ENCODE measurements at places on chromosomes 3 and 15. TPM values are rescaled to one million over a fixed set of nuclear protein-coding genes. Genes with fewer than 3 reads are reported as not detected.

DNA sequence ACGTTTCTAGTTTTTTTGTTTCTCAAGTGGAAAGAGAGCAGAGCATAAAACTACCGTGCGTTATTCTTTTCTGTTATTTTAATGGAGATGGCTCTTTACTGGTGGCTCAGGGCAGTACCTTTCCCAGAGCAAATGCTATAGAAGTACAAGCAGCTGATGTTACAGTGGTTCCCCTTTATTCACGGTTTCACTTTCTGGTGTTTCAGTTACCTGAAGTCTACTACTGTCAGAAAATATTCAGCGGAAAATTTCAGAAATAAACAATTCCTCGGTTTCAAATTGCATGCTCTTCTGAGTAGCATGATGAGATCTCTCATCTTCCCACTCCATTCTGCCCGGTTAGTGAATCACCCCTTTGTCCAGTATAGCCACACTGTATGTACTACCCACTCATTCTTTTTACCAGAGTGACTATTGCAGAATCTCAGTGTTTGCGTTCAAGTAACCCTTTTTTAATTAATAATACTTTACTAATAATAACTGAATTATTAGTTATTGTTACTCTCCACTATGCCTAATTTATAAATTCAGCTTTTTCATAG, 597.5 kb upstream of the ROBO2 start:
- no peak for DNase-seq

NUP210 gene
- 8.9 TPM for total RNA-seq

ERICH6 gene
- total RNA-seq, result not detected

GRCh38 chr3:13491206-13491974, 11.3 kb downstream of the HDAC11 start:
- DNase-seq, result no peak

DNA sequence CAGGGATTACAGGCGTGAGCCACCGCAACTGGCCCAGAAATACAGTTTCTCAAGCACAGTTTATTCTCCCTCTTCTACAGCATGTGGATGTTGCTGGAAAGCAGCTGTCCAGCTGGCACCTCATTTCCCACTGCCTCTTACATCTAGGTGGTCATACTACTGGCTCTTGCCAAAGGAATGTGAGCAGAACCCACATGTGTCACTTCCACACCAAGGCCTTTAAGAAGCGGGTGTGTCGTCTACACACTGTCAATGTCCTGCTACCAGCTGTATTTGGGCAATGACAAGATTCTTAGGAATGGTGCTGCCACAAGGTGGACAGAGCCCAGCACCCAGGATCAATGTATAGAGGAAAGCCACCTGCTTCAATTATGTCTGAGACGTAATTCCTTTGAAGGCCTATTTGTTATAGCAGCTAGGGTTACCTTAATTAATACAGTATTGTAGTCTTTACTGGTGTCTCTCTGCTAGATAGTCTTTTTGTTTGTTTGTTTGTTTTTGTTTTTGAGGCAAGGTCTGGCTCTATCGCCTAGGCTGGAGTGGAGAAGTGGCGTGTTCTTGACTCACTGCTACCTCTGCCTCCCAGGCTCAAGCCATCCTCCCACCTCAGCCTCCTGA, 15.1 kb upstream of the RAB7A start:
- no peak for DNase-seq

ZKSCAN7 gene
- total RNA-seq, result 2.1 TPM

DNA sequence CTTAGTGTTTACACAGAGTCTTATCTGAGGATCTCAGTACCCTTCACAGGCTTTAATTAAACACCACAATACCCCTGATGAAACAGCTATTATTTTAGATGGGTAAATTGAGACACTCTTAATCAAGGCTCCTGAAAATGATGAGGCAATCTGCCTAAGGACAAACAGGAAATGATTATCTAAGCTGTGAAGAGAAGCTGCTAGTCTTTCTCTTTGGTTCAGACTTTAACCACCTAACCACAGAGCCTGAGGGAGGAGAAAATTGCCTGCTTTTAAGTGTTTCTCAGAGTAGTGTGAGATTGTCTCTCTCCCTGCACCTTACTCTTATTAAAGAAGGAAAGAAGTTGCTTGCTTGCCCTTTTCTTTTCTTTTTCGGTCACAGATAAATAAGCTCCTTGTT, 364.3 kb upstream of the ADAMTS9 start:
- DNase-seq, result no peak

GOLGA8J gene
- total RNA-seq, result not detected

DAPK2 gene
- 1.5 TPM for total RNA-seq

GRCh38 chr3:174951034-174951433, 91.9 kb downstream of the NAALADL2 start:
- DNase-seq, result peak; percentile 21

PDE8A gene
- 3.7 TPM for total RNA-seq

DNA sequence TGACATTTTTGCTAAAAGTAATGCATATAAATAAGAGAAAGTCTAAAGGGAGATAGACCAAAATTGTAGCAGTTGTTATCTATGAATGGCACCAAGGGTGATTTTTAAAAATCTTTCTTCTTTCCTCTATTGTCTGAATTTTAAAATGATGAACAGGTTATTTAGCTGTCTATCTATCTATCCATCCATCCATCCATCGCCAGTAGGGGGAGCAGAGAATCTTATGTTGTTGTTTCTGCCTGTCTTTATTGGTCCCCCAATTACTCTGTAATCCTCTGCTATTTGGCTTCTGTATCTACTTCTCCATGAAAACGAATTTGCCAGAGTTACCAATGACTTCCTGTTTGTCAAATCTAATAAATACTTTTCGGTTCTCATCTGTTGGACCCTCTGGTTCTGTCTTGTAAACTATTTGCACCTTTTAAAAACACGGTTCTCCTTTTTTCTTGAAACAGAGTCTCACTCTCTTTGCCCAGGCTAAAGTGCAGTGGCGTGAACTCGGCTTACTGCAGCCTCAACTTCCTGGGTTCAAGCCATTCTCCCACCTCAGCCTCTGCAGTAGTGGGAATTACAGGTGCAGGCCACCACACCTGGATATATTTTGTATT, 86.0 kb downstream of the ECT2 start:
- peak; percentile 63 for DNase-seq

DNA sequence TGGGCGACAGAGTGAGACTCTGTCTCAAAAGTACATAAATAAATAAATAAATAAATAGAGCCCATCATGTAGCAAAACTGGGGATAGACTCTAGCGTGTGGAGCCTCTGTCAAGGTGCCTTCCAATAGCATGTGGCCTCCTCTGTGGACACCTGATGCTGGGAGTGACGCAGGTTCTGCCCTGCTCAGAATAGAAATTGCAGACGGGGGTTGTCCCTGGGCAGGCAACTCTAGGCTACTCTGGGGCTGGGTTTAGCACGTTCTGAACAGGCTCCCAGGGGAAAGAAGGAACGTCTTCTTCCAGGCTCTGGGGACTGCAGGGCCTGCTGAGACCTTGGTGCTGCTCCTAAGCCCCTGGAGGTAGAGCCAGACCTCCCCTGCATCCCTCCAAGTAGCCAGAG, 65.3 kb downstream of the EPHB3 start:
- no peak for DNase-seq

CHL1 gene
- total RNA-seq, result not detected

DNA sequence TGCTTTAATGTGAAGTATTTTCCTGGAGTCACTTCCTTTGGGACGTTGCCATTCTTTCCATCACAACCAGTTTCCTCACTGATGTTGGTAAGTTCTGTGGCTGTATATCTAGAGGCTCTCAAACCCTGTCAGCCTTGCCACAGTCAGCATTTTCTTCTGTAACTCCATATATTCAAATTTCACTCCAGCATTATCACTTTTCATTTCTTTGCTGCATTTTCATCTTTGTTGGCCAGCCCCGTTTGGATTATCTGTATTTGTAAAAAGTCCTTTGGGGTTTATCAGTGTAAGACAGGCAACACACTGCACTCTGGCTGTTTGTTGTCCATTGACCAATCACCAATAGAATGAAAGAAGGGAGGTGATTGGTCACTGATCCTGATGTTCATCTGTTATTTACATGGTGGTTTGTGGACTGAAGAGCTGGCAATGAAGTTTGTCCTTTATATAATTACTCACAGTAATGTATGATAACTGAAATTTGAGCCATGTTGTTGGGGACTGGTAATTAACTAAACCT, 20.3 kb downstream of the GMPS start:
- DNase-seq, result no peak

GRCh38 chr15:60047701-60048100, 43.6 kb downstream of the FOXB1 start:
- DNase-seq, result no peak
